ENCODE measurements at places on chromosomes 5 and 9. TPM values are rescaled to one million over a fixed set of nuclear protein-coding genes. Genes with fewer than 3 reads are reported as not detected.
A peak's percentile ranks its signal among the peaks of the same experiment; 100 is the strongest.

SLC46A2 gene
- 0.66 TPM for total RNA-seq

PDE6A gene
- total RNA-seq: 0.03 TPM

RGS7BP gene
- total RNA-seq: 10.7 TPM

IRX2 gene
- total RNA-seq: 44.2 TPM

DNA sequence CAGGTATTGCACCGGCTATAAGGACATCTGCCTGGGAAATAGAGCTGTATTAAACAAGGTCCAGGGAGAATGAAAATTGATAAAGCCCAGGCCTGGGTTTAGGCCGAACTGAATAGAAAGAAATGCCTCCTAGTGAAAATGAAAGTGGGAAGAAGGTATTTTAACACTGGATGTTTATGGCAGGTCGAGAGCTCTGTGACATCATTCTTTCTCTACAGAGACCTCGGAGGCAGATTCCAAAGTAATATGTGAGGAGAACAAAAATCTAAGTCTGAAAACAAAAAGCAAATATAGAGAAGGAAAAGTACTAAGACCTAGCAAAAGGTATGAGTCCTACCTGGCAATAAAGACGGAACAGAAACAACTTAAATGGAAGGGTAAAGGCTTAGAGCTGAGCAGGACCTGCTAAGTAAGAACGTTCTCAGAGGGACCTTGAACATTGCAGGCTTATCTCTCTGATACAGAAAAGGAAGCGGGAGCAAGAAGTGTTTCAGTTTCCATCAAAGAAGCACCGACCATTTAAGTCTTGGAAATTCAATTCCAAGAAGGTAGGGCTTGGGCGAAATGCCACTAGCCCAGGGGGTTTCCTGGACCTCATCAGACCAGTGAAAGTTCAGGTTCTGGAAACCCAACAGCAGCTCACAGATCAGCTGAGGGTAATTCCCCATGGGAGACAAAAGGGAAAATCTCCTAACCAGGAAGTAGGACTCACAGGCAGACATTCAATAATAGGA is 80.0 kb downstream of the SUSD1 start:
- DNase-seq: no peak

DNA sequence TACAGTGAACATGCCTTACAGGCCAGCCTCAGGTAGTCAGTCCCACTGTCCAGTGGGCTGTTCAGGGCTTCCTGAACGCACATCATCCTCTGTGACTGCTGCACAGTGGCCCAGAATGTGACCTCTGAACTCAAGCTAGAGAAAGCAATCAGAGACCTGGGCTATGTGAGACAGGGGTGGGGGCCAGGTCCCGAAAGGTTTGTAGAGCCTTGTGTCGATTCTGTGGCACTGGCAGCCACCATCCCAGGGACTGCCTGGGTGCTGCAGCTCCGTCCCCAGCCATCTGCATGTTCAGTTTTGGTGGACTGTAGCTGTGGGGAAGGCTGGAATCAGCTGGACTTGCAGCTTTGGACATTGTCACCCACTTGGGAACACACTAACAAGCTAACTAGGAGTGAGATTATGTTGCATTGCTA is 47.7 kb downstream of the MVB12B start:
- DNase-seq: no peak

DNA sequence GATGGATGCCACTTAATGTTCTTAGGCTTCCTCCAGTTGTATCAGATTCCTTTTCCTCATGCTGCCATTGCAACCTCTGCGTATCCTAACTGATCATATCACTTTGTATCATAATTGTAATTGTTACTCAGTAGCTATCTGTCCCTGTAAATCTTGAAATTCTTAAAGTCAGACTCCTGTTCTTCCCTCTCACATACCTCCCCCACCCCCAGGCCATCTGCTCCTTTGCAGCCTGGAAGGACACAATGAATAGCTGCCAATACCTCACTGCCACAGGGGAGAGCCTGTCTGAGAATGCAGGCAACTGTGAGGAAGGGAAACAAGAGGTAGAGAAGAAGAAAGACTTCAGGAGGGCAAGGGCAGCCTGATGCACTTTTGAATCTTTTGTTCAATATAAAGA is 228.5 kb downstream of the ENC1 start:
- no peak for DNase-seq

GRCh38 chr5:168624850-168625364 is 45.7 kb upstream of the PANK3 start:
- no peak for DNase-seq

ENTPD2 gene
- 9.3 TPM for total RNA-seq

- no peak for DNase-seq
These were observed 9.1 kb upstream of the ERMP1 start for GRCh38 chr9:5841771-5842573.

FOXD4 gene
- 0.60 TPM for total RNA-seq

DNA sequence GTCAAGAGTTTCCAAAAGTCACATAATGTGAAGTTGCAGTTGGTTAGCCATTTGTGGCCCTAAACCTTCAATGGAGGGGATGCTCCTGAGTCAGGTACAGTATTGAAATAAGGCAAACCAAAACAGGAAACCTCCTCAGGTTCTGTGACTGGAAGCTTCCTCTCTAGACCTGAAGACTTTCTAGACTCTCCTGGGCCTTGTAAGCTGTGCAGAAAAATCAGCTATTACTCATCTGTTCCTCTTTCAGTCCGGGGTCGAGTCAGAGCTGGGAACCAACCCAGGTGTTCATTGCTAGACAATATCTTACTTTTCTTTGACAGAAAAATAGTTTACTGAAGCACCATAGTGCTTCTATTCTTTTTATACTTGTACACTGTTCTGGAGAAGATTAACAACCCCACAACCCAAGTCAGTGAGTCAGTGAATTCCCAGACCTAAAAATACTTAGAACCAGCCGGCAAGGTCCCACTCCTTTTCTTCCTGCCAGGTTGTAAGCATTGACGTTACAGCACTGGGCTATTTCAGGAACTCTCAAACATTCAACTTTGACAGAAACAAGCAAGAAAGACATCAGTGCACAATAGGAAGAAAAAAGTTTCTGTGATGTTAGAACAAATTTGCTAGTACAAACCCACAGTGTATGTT is 47.3 kb downstream of the FSTL4 start:
- no peak for DNase-seq

GRCh38 chr9:70549926-70550325 is 135.5 kb upstream of the KLF9 start:
- DNase-seq: no peak

- peak; percentile 50 for DNase-seq
These were observed 56.0 kb downstream of the SLC1A3 start for GRCh38 chr5:36662291-36662851.

GRCh38 chr9:89629081-89629976 is 24.5 kb downstream of the GADD45G start:
- no peak for DNase-seq

All from kidney (tissue), 22 donors.